Activated naive CD4-positive, alpha-beta T cell (primary cell): ENCODE measurements at places on chromosomes 6 and 20.

- DNase-seq, result no peak
Measured at GRCh38 chr20:3051385-3052019, 5.7 kb downstream of the MRPS26 start.

DNA sequence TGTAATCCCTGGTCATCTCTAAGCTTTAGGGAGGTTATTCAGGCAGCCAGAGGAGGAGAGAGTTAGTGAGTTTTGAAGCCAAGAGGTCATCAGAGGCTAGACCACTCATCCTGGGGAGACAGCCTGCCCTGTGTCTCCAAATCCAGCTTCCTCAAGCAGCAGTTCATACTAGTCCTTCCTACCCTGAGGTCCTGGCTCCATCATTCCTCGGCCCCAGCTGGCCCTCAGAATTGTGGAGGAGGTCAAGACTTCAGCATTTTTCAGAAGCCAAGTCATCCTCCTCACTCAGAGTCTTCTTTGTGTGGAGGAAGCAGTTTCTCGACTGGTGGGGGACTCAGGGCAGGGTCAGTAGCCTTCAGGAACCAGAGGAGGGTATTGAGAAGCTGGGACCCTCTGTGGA lies 12.4 kb upstream of the KIAA1755 start:
- DNase-seq, result no peak

- no peak for DNase-seq
Measured at GRCh38 chr6:97288188-97288587, 5.2 kb upstream of the MMS22L start.

DNA sequence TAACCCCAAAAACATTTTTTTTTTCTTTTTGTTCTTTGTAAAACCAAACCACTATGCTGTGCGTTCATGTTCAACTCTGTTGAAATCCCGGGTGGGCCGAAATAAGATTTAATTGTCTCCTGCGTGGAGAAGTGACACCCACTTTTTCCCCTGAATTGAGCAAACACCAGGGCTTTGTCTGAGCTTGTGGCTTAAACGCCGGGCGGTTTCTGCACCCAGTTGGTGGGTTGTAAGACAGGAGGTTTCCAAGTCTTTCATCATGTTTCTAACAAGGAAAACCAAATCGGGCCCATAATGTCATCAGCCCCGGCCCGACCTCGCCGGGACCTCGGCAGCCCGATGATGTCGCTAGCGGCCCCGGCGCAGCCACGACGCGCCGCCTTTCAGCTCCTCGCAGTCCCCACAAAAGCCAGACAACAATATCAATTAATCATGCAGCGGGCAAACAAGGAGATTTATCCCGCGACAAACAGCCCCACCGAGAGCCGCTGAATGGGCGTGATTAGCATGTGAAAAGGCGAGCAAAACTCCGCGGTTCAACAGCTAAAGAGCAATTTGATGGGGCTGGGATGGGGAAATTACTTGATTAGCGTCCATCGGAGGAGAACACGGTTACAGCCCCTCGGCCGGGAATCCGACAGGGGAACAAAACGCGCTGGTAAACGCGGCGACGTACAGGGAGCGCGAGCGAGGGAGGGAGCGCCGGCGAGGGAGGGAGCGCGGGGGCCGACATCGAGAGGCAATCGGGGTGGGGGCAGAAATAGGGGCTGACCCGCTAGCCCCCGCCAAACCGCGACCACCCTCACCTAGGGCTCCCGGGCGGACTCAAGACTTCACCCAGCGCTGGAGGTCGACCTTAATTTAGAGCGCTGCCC lies 5.3 kb downstream of the LINC00237 start:
- DNase-seq, result no peak

DNA sequence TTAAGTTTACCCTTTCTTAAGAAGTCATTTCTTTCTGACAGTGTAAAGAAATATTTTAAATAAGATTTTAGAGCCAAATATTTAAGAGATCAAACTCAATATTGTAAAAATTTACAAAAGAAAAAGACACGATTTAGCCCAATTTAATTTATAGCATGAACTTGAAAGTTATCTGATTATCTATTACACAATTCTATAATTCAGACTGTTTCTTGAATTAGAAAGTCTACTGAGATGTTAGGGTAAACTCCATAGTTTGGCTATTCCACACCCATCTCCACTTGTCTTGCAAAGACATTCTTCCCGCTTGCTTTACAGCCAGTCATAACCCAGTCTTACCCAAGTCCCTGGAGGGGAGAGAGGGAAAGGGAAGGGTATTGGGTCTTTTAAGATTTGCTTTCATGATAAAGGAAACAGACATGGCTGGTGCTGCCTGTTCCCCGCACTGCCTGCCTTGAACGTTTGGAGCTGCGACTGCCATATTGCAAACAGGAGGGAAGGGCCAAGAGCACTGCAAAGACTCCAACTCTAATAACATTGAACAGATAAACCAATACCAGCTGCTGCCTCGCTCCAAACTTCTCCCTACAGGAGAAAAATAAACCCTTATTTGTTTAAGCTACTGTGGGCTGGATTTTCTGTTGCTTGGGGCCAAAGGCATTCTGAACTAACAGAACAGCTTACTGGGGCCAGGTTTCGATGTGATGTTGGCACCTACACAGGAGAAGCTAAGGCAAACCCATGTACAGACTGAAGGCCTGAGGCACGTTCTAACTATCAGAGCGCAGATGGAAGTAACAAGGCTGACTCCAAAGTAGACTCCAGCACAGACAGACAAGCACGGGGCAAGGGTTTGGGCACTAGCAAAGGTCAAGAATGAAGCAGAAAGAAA lies 552.3 kb upstream of the JARID2 start:
- no peak for DNase-seq

GRCh38 chr6:24743265-24743943 lies 24.4 kb upstream of the C6orf62 start:
- no peak for DNase-seq

- no peak for DNase-seq
Measured at GRCh38 chr6:109373762-109374161, 8.5 kb downstream of the CD164 start.

DNA sequence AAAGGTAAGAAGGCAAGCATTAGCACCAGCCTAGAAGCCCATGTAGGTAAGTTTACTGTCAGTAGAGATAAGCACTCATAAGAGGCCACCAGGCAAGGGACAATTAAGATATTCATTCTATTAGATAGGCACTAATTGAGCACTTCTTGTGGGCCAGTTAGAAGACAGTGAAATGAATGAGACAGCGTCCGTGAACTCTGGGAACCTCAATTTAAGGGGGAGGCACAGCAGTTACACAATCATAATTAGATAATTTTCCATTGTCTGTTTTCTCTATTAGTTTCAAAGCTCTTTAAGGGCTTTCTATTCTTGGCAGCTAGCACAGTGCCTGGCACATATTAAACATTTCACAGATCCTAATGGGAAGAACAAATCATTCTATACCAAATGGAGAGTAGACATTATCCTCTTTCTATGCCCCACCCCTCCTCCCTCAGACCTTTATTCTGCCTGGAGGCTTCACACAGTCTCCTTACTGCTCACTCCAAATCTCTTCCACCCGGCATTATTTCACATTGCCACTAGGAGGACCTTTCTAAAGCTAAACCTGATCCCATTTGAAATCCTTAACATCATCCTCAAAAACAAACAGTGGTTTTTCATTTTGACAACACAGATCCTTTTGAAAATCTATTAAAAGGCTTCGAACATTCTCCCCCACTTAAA lies 529.6 kb downstream of the ADGRB3 start:
- no peak for DNase-seq

GRCh38 chr6:20814494-20814893 lies 280.2 kb downstream of the CDKAL1 start:
- no peak for DNase-seq

GRCh38 chr6:39929039-39929732 lies 5.1 kb downstream of the MOCS1 start:
- no peak for DNase-seq

GRCh38 chr6:147077251-147077650 lies 127.0 kb upstream of the STXBP5 start:
- DNase-seq, result no peak

DNA sequence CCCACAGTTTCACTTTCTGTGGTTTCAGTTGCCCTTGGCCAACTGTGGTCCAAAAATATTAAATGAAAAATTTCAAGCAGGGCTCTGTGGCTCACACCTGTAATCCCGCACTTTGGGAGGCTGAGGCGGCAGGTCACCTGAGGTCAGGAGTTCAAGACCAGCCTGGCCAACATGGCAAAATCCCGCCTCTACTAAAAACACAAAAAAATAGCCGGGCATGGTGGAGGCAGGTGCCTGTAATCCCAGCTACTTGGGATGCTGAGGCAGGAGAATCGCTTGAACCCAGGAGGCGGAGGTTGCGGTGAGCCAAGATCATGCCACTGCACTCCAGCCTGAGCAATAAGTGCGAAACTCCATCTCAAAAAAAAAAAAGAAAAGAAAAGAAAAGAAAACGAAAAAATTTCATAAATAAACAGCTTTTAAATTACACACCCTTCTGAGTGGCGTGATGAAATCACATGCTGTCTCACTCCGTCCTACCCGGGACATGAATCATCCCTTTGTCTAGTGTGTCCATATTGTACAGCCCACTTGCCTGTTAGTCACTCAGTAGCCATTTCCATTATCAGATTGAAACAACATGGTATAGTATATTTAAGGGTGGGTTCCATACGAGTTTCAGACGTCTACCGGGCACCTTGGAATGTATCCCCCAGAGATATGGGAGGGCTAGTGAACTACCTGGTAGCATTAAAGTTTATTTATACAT lies 11.7 kb downstream of the PTPRK start:
- no peak for DNase-seq

DNA sequence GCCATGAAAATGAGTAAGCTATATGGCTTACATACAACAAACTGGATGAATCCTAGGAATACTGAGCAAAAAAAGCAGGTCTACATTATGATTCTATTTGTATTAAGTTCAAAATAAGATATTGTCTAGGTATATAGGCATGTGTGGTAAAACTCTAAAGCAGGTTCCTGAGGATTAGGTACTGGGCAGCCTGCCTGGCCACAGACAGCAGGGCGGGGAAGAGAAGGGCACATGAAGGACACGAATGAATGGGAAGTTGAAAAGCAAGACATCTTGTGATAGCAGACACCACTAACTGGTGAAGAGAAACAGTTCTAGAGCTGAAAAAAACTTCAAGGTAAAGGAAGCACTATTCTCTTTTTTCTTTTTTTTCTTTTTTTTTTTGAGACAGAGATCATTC lies 72.6 kb upstream of the SLC4A11 start:
- no peak for DNase-seq

GRCh38 chr6:33609528-33609927 lies 11.6 kb upstream of the ITPR3 start:
- DNase-seq, result no peak

- no peak for DNase-seq
Measured at GRCh38 chr20:63937596-63937995, 18.6 kb downstream of the UCKL1 start.

DNA sequence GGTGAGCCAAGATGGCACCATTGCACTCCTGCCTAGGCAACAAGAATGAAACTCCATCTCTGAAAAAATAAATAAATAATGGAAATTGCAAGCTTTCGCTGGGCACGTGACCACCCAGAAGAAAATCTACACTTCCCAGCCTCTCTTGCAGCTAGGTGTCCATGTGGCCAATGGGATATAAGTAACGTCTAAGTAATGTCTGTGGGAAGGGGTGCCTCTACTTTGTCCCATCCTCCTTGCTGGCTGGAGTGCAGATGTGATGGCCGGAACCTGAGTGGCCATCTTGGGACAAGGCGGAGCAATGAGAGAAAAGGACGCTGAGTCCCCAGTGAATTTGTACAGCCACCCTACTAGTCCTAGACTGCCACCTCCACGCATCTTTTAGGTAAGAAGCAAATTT lies 99.8 kb upstream of the PTPN1 start:
- DNase-seq, result no peak

DNA sequence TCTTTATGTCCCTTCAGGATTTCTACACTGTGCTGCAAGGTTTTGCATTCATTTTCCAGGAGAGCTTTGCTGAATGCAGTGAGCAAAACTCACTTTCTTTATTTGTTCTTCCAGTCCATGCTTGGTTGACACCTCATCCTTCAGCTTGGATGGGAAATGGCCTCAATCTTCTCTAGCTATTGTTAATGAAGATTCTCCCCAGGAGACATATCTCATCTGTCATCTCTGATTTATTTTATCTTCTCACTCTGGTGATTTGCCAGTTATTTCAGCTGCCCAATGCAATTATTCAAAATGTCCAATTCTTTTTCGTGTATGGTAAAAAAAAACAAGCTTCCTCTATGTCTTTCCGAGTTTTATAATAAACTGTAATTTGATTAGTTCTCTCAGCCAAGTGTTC lies 77.9 kb upstream of the PAK5 start:
- DNase-seq, result no peak

GRCh38 chr20:25017257-25017803 lies 24.8 kb upstream of the APMAP start:
- DNase-seq, result no peak

- no peak for DNase-seq
Measured at GRCh38 chr6:78347191-78347916, 520.0 kb upstream of the IRAK1BP1 start.

GRCh38 chr6:16851758-16852157 lies 90.5 kb upstream of the ATXN1 start:
- DNase-seq, result no peak

- no peak for DNase-seq
Measured at GRCh38 chr6:7249946-7250643, 62.9 kb downstream of the SSR1 start.

DNA sequence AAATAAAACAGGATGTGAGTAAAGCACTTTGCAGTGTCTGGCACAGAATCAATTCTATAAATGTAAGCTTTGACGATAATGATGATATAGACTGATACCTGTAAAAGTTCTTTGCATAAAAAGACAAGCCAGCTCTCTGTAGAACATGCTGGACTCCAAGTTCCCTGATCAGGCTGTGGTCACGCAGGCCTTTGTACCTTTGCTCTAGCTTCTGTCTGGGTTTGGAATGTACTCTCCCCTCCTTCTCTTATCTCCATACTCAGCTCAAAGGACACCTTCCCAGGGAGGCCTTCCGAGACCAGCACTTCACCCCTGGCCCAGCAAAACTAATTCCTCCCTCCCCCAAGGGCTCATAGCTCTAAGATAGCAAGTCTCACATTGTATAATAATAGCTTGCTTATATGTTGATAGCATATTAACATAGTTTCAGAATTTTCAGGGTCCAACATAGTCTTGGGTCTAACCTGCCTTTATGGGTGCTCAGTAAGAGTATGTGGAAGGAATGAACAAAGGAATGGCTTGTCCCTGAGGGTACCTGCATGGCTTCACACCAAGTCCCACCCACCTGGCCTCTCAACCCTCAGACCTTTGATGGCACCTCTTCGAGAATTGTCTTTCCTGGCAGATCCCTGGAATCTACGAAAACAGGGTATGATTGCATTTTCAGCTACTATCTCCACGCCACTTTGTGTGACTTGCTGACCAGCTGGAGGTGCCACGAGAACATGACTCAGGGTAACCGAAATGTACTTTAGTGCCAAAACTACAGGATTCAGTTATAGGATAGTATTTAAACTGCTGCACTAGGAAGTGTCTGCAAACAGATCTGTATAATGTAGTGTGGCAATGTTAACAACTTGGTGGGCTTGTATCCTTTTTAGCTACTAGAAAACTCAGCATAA lies 41.7 kb upstream of the PIM1 start:
- DNase-seq, result no peak

GRCh38 chr6:87210979-87211378 lies 55.6 kb downstream of the ZNF292 start:
- DNase-seq, result no peak
